ENCODE measurements at places on chromosomes 11 and 22.

DNA sequence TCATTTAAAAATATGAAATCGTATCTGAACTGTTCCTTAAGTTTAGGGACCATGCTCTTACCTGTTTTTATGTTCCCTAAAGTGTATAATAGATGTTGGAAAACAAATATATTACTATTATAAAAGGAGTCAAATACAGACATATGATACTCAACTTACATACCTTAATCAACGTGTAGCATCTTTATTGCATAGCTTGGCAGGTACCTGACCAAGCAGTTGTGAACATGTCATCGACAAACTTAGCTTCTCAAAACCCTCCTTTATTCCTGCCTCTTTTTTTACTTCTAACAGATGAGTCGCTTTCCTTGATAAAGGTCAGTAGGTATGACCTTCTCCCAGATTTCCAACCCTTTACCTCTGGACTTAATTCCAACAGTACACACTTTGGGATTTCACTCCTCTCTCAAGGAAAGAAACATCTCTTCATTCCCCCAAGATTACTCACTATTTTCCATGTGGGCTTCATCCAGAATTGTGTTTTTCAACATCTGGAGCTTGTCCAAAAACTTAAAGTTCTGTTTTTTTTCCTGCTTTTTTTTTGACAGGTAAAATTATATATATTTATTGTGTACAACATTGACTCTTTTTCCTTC lies 11.9 kb downstream of the HIPK3 start:
- no peak for DNase-seq

DNA sequence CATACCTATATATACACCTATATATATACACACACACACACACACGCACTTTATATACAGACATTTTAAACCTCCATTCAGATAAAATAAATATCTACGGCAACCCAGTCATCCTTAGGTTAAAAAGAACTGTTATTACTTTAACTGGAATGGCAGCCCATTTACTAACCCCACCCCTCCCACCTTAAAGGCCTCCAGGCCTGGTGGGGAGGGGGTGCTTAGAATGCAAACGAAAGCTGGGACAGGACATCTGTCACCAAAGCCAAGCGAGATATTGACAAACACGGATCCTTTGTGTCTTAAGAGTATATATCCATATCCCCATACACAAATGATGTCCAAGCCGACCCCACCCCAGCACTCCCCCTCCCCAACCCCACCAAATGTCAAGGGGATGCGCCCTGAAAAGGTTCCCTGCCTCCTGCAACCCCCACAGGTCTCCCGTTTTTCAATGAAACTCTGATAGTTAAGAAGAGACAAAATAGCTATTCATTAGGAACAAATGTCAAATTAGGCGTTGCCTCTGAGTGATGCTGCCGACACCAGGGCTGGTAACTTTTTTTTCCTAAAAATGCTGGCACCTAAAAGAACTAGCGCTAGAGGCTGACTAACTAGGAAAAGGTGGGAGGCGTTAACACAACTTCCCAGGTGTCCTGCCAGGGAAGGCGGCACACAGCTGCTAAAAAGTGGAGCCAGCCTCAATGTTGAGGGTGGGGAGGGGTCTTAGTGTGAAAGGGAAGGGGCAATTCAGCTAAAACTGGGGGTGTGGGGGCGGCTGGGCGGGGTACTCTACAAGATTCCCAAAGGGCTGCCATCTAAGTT lies 5.6 kb downstream of the MN1 start:
- DNase-seq = no peak

GRCh38 chr11:119377112-119377901 lies 4.2 kb downstream of the USP2 start:
- DNase-seq = no peak

DNA sequence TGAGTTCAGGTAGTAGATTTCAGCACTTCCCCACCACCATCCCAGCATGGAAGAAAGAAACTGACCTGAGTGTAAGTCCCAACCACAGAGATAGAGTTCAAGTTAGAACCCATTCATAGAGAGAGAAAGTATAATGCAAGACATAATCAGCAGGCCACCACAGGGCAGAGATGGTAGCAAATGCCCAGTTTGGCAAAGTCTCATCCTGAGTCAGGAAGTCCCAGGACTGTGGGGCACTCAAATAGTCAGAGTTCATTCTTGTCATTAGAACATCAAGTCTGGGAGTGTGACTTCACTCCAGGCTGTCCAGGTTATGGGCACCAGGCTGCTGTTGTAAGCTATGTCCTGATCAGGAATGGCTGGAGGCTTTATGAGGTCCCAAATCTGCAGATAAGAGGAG lies 72.0 kb upstream of the USP47 start:
- DNase-seq = no peak
